ENCODE measurements at places on chromosomes 16 and 17.

- DNase-seq = no peak
These were observed 11.0 kb downstream of the P3H4 start for GRCh38 chr17:41800601-41801373.

GRCh38 chr17:45146890-45147580, 1.2 kb upstream of the HEXIM1 start:
- no peak for DNase-seq

DNA sequence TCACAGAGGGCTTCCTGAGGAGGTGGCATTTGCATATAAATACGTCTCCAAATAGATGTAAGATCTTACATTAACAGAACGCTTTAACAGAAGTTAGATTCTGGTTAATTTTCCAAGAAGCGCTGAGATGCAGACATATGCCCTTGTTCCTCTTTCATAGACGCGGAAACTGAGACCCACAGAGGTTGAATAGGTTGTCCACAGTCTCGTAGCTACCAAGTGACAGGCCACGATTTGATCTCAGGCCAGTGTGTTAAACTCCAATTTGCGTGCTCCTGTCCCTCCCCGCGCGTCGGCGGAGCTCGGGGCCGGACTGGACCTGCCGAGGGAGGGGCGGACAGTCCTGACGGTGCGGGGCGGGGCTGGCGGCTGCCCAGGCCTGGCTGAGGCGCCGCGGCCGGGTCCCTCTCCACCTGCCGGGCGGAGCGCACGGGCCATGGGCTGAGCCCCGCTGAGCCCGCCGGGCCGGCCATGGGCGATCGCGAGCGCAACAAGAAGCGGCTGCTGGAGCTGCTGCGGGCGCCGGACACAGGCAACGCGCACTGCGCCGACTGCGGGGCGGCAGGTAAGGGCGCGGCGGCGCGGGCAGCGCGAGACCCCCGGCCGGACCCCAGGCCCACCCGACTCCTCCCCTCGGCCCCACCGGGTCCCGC, at the start of gene ADAP2:
Gene ADAP2 (plus strand): TSS at position 402 of the 653 bp plus-strand sequence. CDS start 70 bp downstream, at position 472.
- no peak for DNase-seq

GRCh38 chr17:72699545-72699944, 392.9 kb downstream of the SLC39A11 start:
- DNase-seq = no peak

- peak; percentile 23 for DNase-seq
These were observed 1.9 kb downstream of the GPR142 start for GRCh38 chr17:74369221-74369620.

- DNase-seq = no peak
These were observed 163.3 kb downstream of the KCNJ2 start for GRCh38 chr17:70332356-70333210.

GRCh38 chr16:21276090-21276489, 2.0 kb downstream of the CRYM start:
- no peak for DNase-seq
